ENCODE measurements at places on chromosomes 4 and X. TPM values are rescaled to one million over a fixed set of nuclear protein-coding genes. Genes with fewer than 3 reads are reported as not detected.
A peak's percentile ranks its signal among the peaks of the same experiment; 100 is the strongest.

The POLN gene
- total RNA-seq: 1.8 TPM

The ERAS gene
- total RNA-seq: not detected

DNA sequence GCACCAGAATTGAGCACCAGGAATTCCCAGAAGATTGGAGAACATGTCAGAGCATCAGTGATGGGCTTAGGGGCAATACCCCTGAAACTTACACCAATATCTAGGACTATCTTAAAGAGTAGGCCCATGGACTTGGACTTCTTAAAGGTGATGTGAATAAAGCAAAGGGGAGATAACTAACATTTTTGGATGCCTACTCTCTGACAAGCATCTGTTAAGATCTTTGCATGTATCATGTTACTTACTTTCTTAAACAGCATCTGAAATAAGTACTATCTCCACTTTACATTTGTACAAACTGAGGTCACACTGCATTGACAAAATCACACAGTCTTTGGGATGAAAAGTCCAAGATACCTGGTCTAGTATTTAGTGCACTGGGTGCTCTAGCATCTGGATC lies 258.6 kb upstream of the ARSJ start:
- no peak for DNase-seq

DNA sequence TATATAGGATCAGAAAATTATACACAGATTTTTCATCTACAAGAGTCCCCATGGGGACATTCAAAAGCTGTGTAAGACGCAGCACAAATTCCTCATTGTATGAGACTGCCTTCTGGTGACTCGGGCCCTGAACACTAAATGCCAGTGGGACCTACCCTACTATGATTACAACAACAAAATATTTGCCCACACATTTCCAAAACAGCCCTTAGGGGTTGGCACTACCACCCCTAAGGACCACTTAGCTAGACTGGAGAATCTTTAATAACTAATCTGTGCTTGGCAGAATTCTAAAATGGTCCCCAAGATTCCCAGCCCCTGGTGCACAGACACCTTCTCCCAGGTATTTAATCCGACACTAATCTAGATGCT lies 29.1 kb downstream of the UCHL1 start:
- DNase-seq: no peak

- no peak for DNase-seq
These were observed 1070.6 kb upstream of the GRID2 start for GRCh38 chr4:91233164-91233563.

The PHOX2B gene
- total RNA-seq: 0.27 TPM

GRCh38 chrX:140505421-140506337 lies 810 bp upstream of the SOX3 start:
- DNase-seq: no peak

GRCh38 chr4:38024206-38024509 lies 64.0 kb downstream of the PTTG2 start:
- DNase-seq: no peak

DNA sequence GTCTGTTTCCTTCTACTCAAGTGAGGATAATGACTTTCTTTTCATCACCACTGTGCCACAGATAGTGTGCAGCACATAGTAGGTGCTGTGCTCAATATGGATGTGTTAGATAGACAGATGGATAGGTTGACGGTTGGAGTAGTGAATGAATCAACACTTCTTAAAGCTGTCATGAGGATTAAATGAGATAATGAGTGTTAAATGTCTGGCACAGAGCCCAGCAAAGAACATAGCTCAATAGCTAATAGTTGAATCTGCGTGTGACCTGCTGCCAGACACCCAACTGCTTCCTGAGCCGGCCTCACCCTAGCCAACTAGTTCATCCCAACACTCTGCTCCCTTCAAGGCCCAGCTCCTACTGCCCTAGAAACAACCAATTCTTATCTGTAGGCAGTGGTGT lies 67.7 kb upstream of the PJA1 start:
- no peak for DNase-seq

The NUDT11 gene
- 0.80 TPM for total RNA-seq

GRCh38 chr4:4960574-4960973 lies 58.7 kb downstream of the CYTL1 start:
- DNase-seq: no peak

The FANCB gene
- total RNA-seq: 1.9 TPM

DNA sequence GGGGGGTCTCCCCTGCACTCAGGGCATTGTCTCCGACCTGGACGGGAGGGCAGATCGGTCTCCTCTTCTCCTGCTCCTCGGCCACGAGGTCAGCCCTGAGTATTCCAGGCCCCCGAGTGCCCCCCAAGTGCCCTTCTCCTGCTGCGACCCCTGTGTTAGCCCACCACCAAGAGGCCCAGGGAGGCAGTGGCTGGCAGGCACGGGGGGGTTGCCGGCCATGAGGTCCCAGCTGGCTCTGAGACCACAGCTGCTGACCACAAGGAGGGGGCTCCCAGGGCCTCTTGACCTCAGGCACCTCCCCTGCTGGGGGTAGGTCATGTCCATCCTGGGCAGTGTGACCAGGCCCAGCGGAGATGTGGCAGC lies 186.1 kb upstream of the PSAPL1 start:
- no peak for DNase-seq

The PCSK1N gene
- total RNA-seq: 16.1 TPM

- DNase-seq: no peak
These were observed 203.7 kb upstream of the NWD2 start for GRCh38 chr4:37040816-37041215.

DNA sequence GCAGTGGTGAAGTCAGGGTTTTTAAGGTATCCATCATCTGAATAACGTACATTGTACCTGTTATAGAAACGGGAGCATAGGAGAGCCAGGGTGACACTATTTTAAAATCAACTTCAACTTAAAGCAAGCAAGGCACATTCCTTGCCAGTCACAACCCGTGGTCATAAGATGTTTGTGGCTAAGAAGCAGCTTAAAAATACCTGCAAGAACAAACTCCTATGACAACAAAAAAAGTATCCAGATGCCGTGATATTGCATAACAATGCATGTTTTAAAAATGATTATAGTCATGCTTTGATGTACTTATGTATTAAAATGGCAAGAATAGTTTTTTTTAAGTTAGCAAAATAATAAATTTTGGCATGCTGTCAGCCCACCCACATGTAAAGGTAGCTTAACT lies 16.5 kb upstream of the SYNPO2 start:
- no peak for DNase-seq

DNA sequence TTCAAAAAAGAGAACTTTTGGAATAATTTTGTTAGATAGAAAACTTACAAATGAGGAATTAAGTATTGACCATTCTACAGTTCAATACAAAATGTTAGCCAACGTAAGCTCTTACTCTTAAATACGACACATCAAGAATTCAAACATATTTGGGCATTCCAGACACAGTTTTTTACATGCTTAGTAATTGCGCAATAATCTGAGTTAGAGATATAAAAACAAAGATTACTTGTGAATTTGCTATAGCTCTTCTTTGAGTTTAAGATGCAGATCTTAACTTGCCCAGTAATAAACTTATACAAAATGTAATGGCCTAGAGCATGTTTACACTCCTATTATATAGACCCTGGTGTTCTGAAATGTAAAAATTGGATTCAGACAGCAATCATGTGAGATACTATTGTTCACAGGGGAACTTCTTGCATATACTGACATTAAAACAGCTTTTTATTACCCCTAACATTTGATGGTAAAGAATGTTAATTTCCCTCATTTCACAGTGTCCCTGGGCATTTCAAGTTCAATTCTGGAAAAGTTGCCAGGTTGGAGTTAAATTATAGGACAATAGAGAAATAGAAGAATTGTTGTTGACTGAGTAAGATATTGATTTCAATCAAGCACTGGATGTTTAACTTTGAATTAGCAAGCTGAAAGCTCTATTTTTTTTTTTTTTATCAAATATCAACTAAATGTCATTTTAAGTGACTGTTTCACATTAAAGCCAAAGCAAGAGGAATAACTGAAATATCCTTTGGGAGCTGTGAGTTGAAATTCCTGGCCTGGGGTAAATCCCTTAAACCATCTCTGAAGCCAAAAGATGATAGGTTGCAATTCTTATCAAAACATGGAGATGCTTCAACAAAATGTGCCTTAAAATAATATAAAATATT lies 910 bp downstream of the HPGDS start:
- no peak for DNase-seq

The TLR1 gene
- total RNA-seq: 4.4 TPM

The NLGN3 gene
- 0.64 TPM for total RNA-seq

DNA sequence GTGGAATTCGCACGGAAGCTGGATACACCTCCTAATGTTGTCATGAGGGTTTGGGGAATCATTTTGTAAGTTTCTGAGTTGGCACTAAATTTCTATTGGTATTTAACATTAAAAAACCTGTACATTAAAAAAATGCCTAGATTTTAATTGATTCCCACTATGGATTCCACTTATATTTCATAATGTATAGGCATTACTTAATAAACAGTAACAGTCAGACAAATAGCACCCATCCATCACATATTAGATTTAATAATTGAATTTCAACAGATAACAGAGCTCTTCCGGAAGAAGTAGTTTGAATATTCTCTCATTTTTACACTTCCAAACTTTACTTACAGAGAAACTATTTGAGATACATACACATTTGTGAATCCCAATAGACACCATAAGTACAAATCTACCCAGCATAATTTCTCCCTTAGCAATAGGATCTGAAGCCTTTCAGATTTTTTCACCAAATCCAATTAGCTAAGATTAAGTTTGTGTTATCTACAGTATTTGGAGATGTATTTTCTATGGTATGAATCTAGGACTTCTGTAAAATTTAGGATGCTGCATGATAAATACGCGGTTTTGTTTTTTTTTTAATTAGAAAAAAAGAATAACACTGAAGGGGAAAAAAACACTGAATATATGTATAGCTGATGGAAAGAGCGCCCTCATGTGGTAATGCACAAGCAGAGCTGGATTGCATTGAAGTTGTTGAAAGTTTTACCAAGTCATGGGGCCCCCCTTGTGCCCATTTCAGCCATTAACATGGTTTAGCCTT lies 12.2 kb upstream of the ODAM start:
- DNase-seq: peak; percentile 7

- peak; percentile 64 for DNase-seq
These were observed 531.4 kb downstream of the INPP4B start for GRCh38 chr4:142314686-142315085.

The FAM133A gene
- not detected for total RNA-seq

The CLDN34 gene
- 0.82 TPM for total RNA-seq

DNA sequence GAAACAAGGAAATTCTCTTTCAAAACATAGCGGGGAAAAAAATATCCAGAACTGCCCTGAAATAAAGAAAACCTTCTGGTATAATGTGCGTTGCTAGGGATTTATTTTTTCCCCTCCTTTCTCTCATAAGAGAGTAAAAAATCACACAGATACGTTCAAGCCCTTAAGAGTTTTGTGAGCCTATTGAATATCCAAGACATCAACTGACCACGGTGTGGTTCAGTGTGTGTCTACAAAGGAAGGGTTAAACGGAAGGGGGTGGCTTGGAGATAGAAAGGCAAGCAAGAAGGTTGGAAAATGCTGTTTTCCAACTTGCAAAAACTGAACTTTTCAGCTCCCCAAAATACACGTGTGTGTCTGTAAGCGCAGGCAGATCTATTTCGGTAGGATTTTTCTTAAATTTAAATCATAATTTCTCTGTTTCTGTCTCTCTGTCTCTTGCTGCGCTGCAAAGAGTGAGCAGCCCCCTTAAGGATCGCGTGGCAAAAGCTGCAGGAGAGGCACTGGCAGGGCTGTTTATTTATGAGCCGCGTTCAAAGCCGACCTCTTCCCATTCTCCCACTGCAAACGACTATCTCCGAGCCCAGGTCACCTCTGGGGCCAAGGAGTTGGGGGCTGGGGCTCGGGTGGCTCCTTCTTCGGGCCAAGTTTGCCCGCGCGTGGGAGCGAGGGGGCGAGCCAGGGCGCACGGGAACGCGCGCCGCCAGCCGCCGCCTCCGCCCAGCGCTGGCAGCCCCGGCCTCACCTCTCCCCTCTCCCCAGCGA lies 492 bp upstream of the SLIT2 start:
- no peak for DNase-seq

GRCh38 chr4:6179362-6179761 lies 21.0 kb downstream of the JAKMIP1 start:
- peak; percentile 13 for DNase-seq

The SPANXA1 gene
- total RNA-seq: not detected

GRCh38 chrX:65045001-65045400 lies 68.8 kb upstream of the ZC4H2 start:
- DNase-seq: no peak

The ATOH1 gene
- total RNA-seq: 41.8 TPM

- no peak for DNase-seq
These were observed 39.0 kb upstream of the SLITRK4 start for GRCh38 chrX:143674926-143675325.

DNA sequence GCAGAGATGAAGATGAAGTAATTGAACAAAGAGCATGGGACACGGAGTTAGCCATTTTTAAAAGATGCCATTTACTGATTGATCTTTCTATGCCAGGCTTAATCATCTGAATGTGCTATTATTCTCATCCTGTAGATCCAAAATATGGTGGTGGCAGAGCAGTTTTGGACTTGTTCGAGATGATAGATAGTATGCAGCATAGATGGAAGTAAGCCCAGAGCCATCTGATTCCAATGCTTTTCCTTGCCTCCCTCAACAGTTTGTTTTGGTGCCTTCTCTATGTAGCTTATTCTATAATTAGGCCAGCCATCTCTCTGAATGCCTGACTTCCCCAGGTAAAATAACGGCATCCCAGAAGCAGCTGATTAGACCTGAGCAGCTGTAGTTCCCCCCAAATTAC lies 152.6 kb upstream of the CLNK start:
- DNase-seq: no peak

DNA sequence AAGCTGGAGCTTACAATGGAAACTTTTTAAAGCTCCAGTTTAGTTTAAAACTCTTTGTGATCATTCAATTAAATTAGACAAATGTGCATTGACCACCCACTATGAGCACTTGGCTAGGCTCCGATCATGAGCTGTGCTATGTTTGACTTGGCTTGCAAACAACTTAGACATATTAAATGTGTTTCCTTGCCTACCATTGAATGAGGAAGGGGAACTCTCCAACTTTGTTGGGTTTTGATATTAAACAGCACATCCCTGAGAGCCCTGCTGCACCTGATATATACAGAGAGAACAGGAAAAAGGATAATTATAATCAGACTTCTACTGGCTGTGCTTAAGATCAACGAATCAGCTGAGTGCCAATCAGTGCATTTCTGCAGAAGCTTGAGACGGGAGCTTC lies 71.4 kb upstream of the ADGRL3 start:
- DNase-seq: no peak

DNA sequence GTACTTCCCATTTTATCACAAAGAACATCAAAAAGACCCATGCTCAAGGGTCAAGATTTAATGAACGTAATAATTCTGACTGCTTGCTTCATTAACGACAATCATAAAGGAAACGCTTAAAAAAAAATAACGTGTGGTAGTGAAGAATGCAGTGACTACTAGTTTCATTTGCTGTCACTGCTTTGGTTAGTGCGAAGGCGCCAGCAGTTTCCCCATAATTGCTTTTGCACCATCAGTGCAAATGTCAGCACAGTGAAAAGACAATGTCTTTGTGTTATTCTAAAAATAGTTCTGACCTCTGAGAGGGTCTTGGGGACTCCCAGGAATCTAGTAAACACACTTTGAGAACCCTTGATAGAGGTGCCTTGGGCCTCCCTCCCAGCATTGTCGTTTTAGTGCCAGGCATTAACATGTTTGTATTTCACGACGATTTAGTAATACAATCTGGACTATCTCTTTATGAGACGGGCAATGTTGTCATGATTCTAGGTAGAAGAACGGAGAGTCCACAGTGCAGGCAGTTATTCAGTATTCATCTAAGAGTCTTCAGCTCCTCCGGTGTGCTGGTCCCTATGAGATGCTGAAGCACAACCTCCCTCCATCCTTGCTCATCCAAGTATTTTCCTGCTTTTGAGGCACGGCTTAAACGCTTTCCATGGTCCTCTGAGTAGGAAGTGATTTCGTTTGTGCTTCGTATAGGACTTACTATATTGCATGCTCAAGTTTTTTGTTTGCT lies 71.0 kb downstream of the AFF1 start:
- DNase-seq: peak; percentile 34

All from transverse colon (tissue), 4 donors.